ENCODE measurements at places on chromosomes 1 and 21.

GRCh38 chr1:186465946-186466345 is 5.0 kb upstream of the PDC start:
- DNase-seq = no peak

DNA sequence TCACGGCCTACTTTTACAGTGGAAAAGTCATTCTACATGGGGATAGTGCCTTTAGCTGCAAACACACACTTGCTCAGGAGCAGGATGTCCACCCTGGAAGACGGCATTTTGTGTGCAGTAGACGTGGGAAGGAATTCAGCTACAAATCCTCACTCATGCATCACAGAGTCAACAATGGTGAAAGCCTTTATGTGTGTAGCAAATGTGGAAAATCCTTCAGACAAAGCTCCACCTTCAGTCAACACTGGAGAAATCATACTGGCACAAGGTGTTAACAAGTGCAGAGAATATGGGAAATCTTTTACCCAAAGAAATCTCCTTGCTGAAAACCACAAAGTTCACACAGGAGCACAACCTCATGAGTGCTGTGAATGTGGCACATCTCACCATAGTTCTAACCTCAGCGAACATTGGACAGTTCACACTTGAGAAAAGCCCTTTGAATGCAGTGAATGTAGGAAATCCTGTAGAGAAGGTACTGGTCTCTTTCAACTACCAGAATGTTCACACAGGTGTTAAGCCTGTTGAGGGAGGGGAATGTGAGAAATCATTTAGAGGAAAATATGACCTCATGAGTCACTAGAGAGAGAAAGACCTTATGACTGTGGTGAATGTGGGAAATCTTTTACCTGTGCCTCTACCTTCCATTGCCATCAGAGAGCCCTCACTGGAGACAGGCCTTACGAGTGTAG is 101.8 kb downstream of the PTGS2 start:
- DNase-seq = no peak

- DNase-seq = peak; percentile 93
Measured at GRCh38 chr1:167926486-167926997, 9.9 kb upstream of the DCAF6 start.

- DNase-seq = peak; percentile 41
Measured at GRCh38 chr1:43530483-43531106, at the start of gene PTPRF. PTPRF (plus strand) TSS chr1:43530883; CDS start chr1:43545076, 14,193 bp downstream.

- peak; percentile 49 for DNase-seq
Measured at GRCh38 chr1:6497867-6498575, 6.6 kb upstream of the PLEKHG5 start.

DNA sequence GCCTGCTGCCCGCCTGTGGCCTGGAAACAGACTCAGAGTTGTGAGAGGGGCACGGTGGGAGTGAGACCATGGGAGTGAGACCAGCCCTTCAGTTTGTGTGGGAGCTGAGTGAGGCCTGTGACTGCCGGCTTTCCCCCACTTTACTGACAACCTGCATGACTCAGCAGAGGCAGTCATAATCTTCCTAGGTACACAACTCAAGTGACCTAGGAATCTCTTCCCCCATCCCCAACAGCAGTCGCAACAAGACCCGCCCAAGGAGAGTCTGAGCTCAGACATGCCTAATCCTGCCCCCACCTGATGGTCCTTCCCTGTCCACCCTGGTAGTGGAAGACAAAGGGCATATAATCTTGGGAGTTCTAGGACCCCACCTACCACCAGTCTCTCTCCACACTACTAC is 44.2 kb downstream of the KLHL20 start:
- DNase-seq = no peak

- no peak for DNase-seq
Measured at GRCh38 chr1:205488074-205488723, 16.3 kb upstream of the CDK18 start.

DNA sequence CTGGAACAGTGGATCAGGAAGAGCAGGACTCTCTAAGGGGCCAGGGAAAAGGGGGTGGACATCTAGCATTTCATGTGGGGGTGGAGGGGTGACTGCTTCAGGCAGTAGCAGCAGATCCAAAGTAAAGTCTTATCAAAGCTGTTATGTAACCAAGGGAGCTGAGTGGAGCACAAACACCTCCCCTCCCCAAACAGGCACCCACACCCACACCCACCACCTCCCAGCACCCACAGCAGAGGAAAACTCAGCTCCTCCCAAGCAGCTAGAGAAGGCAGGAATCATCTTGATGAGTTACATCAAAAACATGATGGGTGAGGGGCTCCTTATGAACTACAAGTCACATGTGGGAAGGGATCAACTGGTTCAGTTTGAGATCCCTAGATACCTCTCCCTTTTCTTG is 6.0 kb downstream of the DLGAP3 start:
- no peak for DNase-seq

DNA sequence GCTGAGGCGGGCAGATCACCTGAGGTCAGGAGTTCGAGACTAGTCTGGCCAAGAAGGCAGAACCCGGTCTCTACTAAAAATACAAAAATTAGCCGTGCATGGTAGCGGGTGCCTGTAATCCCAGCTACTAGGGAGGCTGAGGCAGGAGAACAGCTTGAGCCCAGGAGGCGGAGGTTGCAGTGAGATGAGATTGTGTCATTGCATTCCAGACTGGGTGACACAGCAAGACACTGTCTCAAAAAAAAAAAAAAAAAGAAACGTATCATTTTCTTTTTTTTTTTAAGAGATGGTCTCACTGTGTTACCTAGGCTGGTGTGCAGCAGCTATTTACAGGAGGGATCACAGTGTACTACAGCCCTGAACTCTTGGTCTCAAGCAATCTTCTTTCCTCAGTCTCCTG is 47.3 kb downstream of the ITGB3BP start:
- no peak for DNase-seq

- DNase-seq = no peak
Measured at GRCh38 chr1:15436881-15437442, 1.3 kb upstream of the CTRC start.

DNA sequence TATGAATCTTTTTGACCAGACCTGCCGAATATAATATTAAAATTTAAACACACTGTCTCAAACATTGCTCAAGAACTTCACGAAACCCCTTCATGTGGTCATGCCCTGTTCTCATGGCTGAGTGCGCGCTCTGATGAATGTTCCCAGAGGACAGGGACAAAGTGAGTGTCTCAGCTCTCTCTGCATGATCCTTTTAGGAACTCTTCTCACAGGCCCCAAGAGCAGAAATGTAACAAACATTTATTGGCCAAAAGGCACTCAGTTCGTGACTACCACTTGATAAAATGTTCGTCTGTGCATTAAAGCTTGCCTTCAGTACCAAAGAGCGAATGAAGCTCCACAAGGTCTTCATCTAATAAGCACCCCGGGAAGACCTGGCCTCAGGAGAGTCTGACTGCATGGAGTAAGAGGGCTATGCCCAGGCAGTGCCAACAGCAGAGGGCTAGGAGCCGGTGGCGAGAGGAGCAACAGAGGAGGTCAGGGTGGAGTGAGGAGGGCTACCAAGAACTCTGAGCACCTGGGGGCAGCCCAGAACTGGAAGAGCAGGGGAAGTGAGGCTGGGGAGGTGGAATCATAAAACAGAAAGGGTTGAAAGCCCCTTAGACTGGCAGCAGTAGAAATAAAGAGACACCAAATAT is 171.1 kb downstream of the RHOU start:
- DNase-seq = peak; percentile 69

DNA sequence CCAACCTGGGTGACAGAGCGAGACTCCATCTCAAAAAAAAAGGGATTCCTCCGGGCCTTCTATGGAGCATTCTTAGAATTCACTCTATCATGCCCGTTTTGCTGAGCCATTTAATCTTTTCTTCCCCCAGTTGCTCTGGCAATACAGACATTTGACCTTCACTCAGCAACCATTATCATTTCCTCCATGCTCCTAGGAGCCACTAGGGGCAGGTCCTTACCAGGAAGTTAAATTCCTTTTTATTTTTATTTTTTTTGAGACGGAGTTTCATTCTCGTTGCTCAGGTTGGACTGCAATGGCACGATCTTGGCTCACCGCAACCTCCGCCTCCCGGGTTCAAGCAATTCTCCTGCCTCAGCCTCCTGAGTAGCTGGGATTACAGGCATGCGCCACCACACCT is 9.7 kb upstream of the CGN start:
- DNase-seq = peak; percentile 29

DNA sequence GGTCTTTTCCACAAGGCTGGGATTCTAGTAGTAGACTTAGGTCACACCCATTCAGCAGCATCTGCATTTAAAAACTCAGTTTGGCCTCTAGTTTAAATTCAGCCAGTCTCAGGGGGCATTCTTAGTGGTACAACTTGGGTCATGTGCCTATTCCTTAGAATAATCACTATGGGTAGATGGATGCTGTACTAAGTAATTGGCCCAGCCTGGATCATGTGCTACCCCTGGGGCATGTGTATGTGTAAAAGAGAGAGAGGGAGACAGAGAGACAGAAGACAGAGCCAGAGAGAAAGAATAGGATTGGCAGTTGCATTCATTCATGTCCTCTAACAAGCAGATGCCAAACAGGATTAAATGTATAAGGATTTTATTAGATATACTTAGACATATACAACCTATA is 13.6 kb upstream of the SYT14 start:
- no peak for DNase-seq

Data from NCI-H526 (cell line).